Esophagus mucosa (tissue), 1 donor: ENCODE measurements at places on chromosomes 6 and 20. TPM values are rescaled to one million over a fixed set of nuclear protein-coding genes. Genes with fewer than 3 reads are reported as not detected.

DNA sequence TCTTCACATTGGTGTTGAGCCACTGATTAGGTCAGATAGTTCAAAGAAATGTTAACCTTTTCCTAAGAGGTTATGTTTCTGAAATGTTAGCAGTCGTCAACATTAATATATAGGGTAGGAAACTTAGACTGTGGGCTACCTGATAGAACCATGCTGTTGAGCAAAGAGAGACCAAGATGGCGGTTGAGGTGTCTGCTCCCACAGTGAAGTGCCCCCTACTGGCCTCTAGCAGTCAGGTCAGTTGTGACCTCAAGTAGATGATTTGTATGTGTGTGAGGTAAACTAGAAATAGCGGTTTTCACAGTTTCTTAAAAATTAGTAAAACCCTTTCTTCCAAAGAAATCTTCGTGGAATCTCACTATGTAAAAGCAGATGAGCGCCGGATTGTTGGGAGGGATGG lies 40.3 kb downstream of the MTHFD1L start:
- ATAC-seq: no peak

DNA sequence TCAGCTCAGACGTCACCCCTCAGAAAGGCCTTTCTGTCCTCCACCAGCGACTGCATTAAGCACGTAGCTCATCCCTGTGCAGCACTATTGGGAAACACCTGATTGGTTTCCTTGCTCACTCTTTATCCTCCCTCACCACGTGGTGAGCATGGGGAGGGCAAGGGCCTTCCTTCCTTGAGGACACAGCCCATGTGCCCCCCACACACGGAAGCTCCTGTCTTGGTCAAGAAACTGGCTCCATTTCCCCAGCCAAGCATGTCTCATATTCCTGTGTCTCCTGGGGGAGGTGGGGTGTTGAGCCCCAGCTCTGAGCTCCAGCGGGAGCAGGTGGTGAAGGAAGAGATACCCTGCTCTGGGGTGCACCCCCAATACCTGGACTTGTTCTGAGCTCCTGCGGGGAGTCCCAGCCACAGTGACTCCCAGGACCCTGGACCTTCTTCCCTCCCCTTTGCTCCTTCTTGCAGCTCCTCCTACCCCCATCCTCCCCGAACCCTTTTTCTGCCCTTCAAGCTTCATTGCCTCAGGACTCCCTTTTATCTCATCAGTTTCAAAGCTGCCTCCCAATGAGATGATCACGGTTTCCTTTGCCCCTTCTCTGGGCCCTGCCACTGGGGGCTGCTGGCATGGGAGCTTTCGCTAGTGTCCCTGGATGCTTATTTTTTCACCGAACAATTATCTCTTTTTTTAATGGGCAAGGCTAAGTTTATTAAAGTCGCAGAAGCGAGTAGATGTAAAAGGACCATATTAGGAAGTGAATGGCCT lies 230.1 kb downstream of the TFAP2C start:
- no peak for ATAC-seq

GRCh38 chr20:40422656-40423055 lies 266.4 kb downstream of the MAFB start:
- ATAC-seq: no peak

DNA sequence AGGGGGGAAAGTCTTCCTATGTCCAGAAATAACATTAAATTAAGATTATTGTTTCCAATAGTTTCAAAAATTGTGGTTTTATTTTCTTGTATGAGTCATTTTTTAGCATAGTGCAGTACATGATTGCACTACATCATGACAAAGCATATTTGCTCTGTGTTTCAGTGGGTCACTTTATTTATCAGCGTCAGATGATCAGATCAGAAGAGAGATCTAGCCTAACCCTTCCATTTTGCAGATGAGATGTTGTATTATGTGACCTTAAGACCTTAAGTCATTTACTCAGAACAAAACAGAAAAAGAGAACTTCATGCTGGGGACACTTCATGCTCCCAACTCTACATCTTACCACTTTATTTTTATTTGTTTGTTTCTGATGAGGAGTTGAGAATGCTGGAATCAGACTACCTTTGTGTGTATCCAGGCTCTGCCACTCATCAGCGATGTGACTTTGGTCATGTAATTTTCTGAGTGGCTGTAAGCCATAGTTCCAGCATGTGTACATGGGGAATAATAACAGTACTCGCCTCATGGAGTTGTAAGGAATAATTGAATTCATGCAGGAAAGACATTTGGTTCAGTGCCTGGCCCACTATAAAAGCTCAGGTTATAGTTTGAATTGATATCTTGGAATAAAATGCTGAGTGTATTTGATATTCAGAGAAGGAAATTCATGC lies 13.5 kb downstream of the EYA4 start:
- ATAC-seq: no peak

- no peak for ATAC-seq
Observed at GRCh38 chr6:142242269-142242668, 59.5 kb upstream of the ADGRG6 start.

GRCh38 chr6:137248702-137249101 lies 29.5 kb upstream of the IFNGR1 start:
- peak; percentile 31 for ATAC-seq

DNA sequence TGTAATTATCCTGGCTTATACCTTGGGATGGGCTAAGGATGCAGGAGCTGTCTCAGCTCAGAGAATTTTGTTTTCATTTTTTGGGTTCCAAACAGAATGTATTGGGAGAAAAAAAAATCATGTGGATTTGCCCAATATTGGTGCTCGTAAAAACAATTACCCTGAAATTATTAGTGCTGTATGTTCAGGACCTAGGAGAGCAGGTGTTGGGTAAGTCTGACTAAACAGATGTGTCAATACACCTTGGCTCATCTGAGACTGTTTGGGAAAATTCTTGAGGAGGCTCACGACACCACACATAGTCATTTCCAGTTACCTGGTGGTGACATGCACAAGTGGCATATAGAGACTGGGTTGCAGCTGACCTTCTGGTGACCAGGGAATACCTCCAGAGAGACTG lies 802.1 kb upstream of the FLRT3 start:
- ATAC-seq: no peak

- ATAC-seq: peak; percentile 65
Observed at GRCh38 chr20:41392871-41393704, 26.5 kb upstream of the EMILIN3 start.

GRCh38 chr6:129485746-129486145 lies 224.2 kb downstream of the ARHGAP18 start:
- ATAC-seq: no peak

- ATAC-seq: no peak
Observed at GRCh38 chr6:13548500-13549210, 25.7 kb upstream of the SIRT5 start.

DNA sequence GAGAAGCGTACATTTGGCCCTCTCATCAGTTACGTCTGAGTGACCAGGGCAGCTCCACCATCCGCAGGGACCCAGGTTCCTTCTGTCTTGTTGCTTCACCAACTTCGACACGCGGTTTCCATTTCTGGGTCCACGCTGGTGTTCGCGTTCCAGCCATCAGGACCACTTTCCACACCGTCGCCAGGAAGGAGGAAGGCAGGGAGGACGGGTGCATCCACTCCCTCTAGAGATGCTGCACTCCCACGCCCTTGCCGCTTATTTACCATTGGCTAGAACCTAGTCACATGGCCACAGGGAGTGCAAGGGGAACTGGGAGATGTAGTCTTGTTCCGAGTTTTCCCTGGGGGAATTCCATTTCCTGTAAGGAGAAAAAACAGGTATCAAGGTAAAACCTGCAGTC lies 33.2 kb upstream of the SNX9 start:
- ATAC-seq: no peak

DNA sequence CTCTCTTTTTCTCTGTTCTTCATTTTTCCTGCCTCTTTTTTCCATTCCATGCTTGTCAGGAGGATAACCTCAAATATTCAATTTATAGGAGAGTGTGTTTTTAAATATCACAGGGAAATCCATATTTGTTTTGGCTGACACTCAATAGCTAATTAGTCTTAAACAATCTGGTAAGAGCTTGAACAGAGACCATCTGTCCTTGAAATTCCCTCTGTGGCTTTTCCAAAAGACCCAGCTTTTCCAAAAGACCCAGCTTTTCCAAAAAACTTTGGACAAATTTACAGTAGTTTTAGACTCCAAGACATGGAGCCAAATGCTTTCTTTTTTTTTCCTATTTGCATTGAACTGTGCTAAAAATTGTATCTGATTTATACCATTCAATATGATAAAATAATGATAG lies 127.4 kb upstream of the FAM83B start:
- ATAC-seq: no peak

DNA sequence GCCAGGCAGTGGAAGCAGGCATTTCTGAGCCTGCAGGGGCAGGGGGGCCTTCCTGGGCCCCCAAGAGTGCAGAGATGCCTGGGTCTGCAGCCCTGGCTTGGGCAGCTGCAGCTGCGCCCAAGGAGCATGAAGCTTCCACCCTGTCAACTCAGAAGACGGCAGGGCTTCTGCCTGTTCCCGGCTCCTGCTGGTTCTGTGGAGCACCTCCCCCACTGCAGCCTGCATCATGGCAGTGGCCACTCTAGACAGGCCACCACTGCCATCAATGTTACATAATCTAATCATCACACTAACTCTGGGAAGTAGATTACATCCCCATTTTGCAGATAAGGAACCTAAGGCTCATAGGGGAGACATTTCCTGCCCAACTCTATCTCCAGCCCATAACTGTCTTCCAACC lies 21.1 kb upstream of the TOP1 start:
- no peak for ATAC-seq

DNA sequence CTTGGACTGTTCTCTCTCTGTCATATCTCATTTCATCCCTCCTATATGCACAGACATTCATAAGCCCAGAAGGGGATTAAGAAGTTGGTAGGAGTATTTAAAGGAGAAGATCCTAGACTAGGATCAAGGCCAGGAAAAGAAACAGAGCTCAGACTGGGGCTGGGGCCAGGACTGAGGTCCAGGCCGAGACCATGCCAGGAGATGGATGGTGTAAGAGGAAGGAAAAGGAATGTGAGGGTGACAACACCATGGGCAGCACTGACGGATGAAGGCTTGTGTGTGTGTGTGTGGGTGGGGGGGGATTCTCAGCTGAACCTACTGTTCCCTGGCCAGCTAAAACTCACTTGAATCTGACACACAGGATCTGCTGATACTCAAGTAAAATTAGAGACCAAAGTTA lies 182.1 kb downstream of the KIF6 start:
- no peak for ATAC-seq

- ATAC-seq: no peak
Observed at GRCh38 chr6:75201901-75202672, 3.8 kb downstream of the COL12A1 start.

GRCh38 chr6:36581716-36582115 lies 12.4 kb upstream of the SRSF3 start:
- no peak for ATAC-seq

DNA sequence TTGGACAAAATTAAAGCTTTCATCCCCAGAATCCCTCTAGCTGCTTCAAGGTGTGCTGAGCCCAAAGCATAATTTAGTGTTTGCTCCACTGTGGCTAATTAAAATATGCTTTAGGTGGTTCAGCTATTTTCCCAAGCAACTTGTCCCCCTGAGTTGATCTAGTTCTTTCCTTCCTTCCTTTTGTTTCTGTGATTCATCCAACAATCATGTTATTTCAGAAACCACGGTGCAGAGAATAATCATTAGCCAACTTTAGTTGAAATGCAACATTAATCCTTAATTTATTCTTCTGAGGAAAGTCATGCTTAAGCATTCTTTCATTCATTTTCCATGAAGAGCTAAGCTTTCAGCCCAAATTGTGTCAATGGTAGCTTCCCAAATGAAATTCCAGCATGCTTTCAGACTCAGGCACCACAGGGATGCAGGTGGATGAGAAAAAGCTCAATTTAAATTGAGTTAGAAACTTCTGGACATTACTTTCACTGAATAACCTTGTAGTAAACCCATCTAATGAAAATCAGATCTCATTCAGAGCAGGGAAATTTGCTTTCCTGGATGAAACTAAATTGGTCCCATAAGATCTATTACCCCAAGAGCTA lies 209.0 kb upstream of the NT5E start:
- no peak for ATAC-seq

DNA sequence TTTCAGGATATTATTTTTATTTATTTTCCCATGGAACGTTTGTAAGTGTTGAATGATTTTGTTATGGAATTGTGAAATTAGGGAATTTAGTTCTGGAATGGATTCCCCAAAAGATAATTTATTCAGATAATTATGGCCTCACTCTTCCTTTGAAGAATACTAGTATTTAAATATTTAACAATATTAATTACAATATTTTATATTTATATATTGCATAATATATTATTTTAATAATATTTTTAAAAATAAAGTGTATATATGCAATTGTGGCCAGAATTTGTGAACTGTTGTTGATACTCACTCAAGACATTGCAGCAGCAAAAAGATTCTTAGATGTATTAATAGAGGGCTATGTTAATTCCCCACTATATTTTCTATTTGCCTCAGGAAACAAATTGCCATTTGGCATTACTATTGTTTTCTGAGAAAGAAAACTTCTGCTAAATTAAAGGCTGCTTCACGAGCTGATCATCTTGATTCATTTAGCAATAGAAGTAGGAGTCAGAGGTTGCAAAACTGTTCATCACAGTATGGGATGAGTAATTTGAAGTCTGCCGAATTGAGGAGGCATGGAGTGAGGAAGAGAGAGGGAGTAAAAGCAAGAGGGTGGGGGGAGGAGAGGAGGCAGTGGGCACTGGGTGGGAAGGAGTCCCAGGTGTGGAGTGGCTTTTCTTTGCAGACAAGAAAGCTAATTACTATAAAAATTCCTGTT lies 729.2 kb downstream of the DHX35 start:
- ATAC-seq: no peak

GRCh38 chr6:26045065-26045927 lies 41.9 kb upstream of the HFE start:
- peak; percentile 81 for ATAC-seq

GRCh38 chr6:45922728-45923351 lies 92.8 kb downstream of the CLIC5 start:
- peak; percentile 79 for ATAC-seq

DNA sequence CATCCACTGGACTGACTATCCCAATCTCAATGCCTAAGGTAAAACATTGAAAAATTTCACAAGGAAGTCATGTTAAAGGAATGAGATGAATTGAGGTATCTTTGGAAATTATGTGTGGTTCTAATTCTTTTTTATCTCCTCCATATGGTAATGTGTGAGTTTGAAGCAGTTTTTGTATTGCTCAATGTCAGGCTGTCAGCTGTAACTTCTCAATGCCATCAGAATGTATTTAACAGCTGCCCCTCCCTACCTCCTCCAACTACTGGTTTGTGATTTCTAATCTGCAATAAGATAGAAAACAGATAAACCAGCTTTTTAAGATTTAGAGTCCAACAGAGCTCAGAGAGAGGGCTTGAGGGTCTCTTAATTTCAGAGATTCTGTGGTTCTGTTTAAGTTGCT lies 1005.8 kb upstream of the ADGRB3 start:
- no peak for ATAC-seq

- ATAC-seq: no peak
Observed at GRCh38 chr6:82273295-82273694, 25.8 kb upstream of the IBTK start.

Gene RAET1L
- 30.4 TPM for total RNA-seq

Gene KCNB1
- total RNA-seq: 0.52 TPM

Gene KCNQ5
- 0.96 TPM for total RNA-seq

Gene NELFCD
- total RNA-seq: 35.8 TPM

Gene RSPO3
- total RNA-seq: 1.4 TPM

Gene CST4
- total RNA-seq: not detected

Gene VGLL2
- total RNA-seq: not detected

Gene WFDC12
- total RNA-seq: 5.1 TPM

Gene ADAM33
- total RNA-seq: 2.5 TPM

Gene DYNLT1
- total RNA-seq: 143 TPM

Gene LSM14B
- total RNA-seq: 28.7 TPM

Gene SMLR1
- total RNA-seq: not detected

Gene GRIK2
- 0.44 TPM for total RNA-seq
